NCI-H2081 treated with DMSO at 0.1 percent for 48 hours (cell line): ENCODE measurements at places on chromosomes 3 and 15.

DNA sequence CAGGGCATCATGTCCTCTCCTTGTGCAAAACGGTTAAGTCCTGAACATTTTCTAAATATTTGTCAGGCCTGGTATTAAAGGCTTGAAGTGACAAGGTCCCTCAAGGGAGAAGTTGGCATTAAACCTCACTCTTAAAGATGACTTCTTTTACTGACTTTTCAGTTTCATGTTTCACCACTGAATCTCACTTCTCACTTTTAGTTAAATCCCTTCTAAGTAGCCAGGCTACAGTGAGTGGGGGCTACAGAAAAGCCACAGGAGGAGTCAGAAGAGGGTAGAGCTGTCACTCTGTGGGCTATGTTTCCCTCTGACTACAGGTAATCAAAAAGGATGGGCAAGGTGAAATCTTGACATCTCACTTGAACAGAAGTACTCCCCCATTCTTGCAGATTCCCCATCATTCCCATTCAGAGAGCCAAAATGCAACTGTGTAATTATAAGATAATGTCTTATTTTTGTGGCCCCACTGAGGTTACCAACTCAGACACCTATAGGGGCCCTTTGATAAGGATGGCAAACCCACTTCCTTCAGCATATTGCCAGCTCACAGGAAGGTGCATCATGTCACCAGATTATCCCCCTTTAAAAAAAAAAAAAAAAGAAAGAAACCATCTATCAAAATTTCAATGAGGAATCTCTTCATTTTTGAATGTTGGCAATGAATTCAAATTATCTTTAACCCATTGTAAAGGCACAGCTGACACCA is 790.1 kb upstream of the CFAP20DC start:
- DNase-seq: no peak

DNA sequence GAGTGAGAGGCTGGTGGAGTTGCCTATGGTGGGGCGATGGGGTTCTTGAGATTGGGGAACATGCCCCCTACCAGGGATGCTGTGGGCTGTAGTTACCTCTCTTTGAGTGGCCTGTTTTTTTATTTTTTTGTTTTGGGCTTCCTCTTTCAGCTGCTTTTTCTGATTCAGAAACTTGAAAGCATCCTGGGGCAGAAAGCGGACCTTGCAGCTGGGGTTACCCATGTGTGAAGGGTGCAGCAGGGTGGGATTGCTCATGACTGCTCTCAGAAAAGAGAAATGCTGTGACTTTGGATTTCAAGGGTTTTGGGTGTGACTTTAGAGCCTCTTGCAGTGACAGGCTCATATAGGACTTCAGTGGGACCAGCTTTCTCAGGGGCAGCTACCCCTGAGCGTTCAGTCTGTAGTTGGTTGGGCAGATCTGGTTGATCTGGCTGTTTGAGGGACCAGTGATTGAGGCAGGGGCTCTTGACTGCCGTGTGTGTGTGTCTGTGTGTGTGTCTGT is 1.8 kb downstream of the LIMD1 start:
- no peak for DNase-seq

DNA sequence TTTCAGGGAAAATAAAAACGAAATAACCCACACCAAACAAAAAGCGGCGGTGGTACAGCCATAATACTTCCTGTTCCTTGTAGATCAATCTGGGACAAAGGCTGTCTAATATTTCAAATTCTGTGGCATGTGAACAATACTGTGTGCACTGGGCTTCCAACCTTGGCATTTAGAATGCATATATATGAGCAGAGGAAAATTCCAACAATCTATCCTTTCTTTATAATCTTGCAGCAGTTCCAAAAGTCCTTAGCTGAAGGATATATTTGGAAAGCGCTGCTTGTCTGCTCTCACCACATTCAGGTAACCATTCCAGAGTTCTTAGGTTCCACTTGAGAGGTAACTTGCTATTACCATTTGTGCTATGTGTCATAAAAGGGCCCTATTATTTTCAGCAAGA is 231.8 kb downstream of the RBMS3 start:
- DNase-seq: no peak

GRCh38 chr3:14369675-14370669 is 32.4 kb upstream of the SLC6A6 start:
- no peak for DNase-seq

- peak; percentile 40 for DNase-seq
Observed at GRCh38 chr15:43285609-43286037, 18.9 kb upstream of the TGM5 start.

- DNase-seq: no peak
Observed at GRCh38 chr15:31435261-31435911, 108.8 kb downstream of the KLF13 start.

GRCh38 chr15:62895905-62896316 is 146.6 kb upstream of the TPM1 start:
- DNase-seq: no peak

GRCh38 chr3:64443546-64444381 is 218.5 kb upstream of the PRICKLE2 start:
- DNase-seq: no peak

GRCh38 chr3:113222451-113223086 is 11.2 kb downstream of the BOC start:
- DNase-seq: peak; percentile 39

DNA sequence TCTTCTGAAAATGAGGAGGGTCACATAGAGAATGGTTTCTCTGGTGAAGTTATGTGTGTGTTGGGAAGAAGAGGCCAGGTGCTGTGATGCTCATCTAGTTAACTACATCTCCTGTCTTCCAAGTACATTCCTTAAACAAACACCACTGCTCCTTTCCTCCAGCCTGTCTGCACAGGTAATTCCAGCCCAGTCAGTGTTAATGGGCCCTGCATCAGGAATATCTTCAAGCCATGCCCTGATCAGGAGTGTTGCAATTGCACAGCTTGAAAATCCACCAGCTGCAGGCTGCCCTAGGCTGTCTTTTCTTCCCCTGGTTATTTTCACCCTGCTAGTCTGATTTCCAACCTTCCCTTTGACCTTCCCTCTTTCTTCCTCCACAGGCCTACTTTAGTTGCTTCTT is 41.9 kb upstream of the LMOD3 start:
- DNase-seq: no peak

DNA sequence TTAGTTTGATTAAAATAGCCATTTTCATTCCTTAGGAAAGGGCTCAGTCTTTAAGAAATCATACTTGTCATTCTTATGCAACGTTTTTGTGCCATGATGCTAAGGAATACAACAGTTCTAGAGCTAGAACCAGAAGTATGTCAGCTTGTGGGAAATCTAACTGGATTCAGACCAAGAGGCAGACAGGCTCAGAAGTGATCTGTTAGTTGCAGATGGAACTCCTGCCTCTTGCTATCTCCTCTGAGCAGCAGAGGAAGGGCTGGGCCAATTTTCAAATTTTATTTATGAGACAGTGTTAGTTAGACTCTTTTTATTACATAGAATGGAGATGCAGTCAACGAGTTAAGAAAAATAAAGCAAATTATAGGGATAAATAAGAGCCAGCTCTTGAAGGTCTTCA is 48.5 kb upstream of the RYR3 start:
- DNase-seq: no peak
